Activated T-helper 2 cell treated with anti-CD3 and anti-CD28 coated beads, Interferon-gamma antibody, Interleukin-2, Interleukin-4, amounts not matched to agents 10 μg/mL and 5 μg/mL and 100 μg/mL, durations not matched to agents 14 hours and 24 hours and 36 hours (primary cell): ENCODE measurements at places on chromosomes 6 and 20. TPM values are rescaled to one million over a fixed set of nuclear protein-coding genes. Genes with fewer than 3 reads are reported as not detected.
A peak's percentile ranks its signal among the peaks of the same experiment; 100 is the strongest.

Gene SLC22A16
- total RNA-seq, result not detected in 2 replicates

Gene UNC93A
- total RNA-seq, result not detected in 2 replicates

Gene MYLK2
- 0.27 and 0.51 TPM in 2 replicates for total RNA-seq

Gene PPIL4
- 20.4 and 20.5 TPM in 2 replicates for total RNA-seq

Gene KCNG1
- total RNA-seq, result 2.2 and 2.3 TPM in 2 replicates

Gene TRIM40
- not detected in 2 replicates for total RNA-seq

Gene LINC00237
- total RNA-seq, result not detected in 2 replicates

Gene ORC3
- 31.2 and 31.9 TPM in 2 replicates for total RNA-seq

- DNase-seq, result no peak
Measured at GRCh38 chr6:8888468-8888867, 453.1 kb upstream of the SLC35B3 start.

GRCh38 chr20:41352666-41353065, 12.0 kb downstream of the LPIN3 start:
- no peak for DNase-seq

- DNase-seq, result no peak
Measured at GRCh38 chr6:42420741-42421140, 31.0 kb downstream of the TRERF1 start.

GRCh38 chr6:166221040-166221439, 53.4 kb upstream of the TBXT start:
- peak; percentile 25 for DNase-seq

DNA sequence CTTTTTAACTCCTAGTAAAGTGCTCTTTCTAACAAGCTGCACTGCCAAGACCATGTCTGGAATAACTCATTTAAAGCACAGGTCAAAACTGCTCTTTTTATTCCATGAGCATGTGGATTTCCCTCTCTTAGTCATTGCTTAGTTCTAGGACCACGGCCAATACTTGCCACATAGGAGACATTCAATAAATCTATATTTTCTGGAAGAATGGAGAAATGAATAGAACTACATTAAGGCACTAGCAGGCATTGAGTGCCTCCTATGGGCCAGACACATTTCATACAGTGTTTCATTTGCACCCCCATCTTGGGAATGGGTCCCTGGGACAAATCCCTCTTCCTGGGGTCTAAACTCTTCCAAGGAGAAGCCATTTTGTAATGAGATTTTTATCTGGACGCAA, 552.8 kb upstream of the CITED2 start:
- no peak for DNase-seq

- DNase-seq, result peak; percentile 5
Measured at GRCh38 chr20:64114356-64114971, 7.1 kb upstream of the NPBWR2 start.

GRCh38 chr6:44057238-44057930, 69.9 kb downstream of the MRPL14 start:
- no peak for DNase-seq

GRCh38 chr6:138685257-138685656, 88.3 kb upstream of the CCDC28A start:
- no peak for DNase-seq

DNA sequence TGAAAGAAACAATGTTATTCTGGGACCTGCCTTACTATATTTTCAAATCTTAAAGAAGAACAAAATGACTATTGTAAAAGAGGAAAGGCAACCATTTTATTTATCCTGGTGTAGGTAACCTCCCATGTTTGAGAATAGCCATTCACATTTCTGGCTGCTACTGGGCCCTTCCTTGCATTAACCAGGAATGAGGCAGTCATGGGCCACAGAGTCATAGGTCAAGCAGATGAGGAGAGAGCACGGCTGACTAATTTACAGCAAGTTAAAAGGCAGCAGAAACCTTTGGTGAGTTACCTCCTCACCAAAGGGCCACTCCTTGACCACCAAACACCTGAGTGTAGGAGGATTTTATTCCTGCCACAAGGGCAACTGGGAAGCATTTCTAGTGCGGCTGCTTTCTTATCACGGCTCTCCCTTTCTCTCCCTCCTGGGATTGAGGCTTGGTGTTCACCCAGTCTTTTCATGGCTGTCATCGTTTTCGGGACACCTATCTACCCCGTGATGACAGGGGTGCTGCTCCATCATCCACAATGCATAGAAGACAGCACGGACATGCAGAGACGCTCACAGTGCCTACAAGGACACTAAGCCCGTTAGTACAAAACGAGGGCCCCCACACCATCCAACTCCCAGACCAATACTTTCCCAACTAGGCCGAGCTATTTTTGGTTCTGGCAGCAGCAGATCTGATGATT, 4.4 kb upstream of the LAMA4 start:
- DNase-seq, result no peak

DNA sequence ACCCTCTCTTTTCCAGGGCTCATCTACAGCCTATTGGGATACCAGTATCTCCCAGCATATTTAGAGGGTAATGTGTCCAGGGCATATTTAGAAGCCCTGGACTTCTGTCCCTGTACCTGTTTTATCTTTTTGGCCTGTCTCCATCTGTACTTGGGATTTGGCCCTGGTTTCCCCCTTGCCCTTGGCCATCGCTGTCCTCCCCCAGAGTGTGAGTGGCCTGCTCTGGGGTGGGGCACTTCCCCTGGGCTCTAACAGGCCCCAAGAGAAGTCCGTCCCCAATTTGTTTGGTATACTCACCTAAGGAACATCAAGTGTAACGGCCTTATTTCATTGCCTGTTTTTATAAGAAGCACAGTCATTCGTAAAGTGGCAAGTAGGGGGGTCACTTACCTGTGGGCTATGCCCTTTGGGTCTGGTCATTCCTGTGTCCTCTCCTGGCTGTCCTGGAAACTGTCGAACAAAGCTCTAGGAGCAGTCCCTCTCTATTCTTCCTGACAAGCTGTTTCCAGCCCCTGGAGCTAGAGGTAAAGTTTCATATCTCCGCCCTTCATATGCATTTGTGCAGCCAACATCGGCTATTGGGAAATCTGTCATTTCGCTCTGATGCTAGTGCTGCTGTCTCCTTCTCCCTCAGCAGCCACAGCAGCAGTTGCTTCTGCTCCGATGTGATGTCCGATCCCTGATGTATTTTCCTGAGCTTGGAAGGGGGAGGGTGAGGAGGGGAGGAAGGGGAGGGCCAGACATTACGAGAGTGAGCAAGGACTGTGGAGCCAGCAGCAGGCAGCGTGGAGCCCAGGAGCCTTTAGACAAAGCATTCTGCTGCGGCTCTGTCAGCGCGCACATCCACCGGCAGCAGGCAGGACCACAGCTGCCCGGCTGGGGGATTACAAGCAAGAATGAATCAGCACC, 83.4 kb downstream of the TCP11 start:
- DNase-seq, result no peak

- DNase-seq, result no peak
Measured at GRCh38 chr6:79111549-79111948, 33.5 kb upstream of the PHIP start.

DNA sequence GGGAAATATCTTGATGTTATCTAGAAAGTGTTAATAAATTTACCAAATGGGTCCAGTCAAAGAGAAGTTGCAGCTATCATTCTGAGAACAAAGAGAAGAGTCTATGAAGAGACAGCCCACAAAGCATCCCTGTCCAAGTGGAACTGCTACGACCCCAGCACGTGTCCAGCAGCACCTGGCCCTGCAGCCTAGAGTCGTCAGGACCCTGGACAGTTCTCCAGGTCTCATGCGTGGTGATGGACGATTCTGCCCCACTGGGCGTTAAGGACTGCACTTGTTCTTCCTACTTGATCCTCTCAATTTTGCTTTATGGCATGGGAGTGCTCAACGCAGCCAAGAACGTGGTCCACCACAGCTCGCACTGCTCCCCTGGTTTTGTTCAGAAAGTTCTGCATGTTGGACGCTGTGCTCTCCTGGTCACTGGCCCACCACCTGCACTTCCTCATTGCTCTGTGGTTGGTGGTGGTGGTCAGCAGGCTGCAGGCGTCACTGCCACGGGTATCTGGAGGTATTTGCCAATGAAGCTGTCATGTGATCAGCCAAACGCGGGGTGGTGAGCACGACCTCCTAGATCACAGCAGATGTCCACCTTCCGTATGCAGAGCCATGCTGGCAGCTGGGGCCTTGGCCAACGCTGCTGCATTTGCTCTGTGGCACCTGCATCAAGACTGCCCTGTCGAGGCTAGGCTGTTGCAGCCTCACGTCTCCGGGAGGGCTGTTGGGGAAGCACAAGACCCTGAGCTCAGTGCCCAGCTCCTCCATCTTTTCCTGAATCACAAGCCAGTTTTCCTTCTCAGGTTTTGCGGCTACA, 356.4 kb downstream of the CDH4 start:
- DNase-seq, result no peak

GRCh38 chr6:170018422-170018935, 267.1 kb downstream of the ERMARD start:
- DNase-seq, result no peak

GRCh38 chr20:9225879-9226278, 157.0 kb downstream of the PLCB4 start:
- DNase-seq, result no peak

- no peak for DNase-seq
Measured at GRCh38 chr6:142934106-142934505, 10.9 kb downstream of the HIVEP2 start.

- no peak for DNase-seq
Measured at GRCh38 chr20:51028616-51029212, 5.8 kb upstream of the KCNG1 start.

- no peak for DNase-seq
Measured at GRCh38 chr6:115890238-115890637, 170.5 kb downstream of the FRK start.

- DNase-seq, result no peak
Measured at GRCh38 chr6:41445261-41445660, 100.9 kb upstream of the FOXP4 start.
